ENCODE measurements at places on chromosomes 5 and 9.
A peak's percentile ranks its signal among the peaks of the same experiment; 100 is the strongest.

GRCh38 chr5:16665601-16666000 lies 48.8 kb upstream of the RETREG1 start:
- H3K4me1 ChIP-seq = peaks cover 7% of the 10 kb centered on the region
- H3K4me3 ChIP-seq = no peak overlapping the region
- no peak overlapping the region for H3K27ac ChIP-seq
- peaks cover 14% of the 10 kb centered on the region for H3K36me3 ChIP-seq

GRCh38 chr5:172943283-172943841 lies 15.9 kb upstream of the RPL26L1 start:
- no peak overlapping the region for H3K4me3 ChIP-seq
- no peak for DNase-seq
- H3K4me1 ChIP-seq = no peaks in the 10 kb centered on the region
- H3K27ac ChIP-seq = no peak overlapping the region
- no peaks in the 10 kb centered on the region for H3K27me3 ChIP-seq

DNA sequence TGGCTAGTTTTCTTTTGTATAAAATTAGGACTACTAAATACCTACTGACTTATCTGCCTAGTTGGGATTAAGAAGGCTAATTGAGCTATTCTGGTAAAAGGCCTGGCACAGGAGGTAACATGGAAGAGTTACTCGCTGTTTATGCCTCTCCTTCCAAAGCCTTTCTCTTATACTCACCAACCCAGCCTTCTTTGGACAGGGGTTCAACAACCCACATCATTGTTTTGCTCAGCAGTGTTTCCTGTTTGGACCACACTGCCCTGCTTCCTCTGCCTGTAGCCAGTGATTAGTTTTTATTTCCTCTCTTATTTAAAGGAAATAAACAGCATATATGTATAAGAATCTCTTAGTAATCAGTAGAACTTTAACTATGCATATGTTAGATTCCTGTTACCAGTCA lies 85.1 kb upstream of the TLX3 start:
- no peaks in the 10 kb centered on the region for H3K4me1 ChIP-seq
- H3K4me3 ChIP-seq = no peak overlapping the region
- no peak for DNase-seq

- no peaks in the 10 kb centered on the region for H3K4me1 ChIP-seq
- no peak overlapping the region for H3K27ac ChIP-seq
- H3K36me3 ChIP-seq = no peaks in the 10 kb centered on the region
- no peak for DNase-seq
- no peaks in the 10 kb centered on the region for H3K27me3 ChIP-seq
- H3K4me3 ChIP-seq = no peak overlapping the region
These were observed 111.1 kb upstream of the KLF9 start for GRCh38 chr9:70525519-70525918.

GRCh38 chr5:76601470-76601869 lies 21.7 kb downstream of the F2RL2 start:
- no peaks in the 10 kb centered on the region for H3K36me3 ChIP-seq
- H3K27me3 ChIP-seq = no peaks in the 10 kb centered on the region
- no peak for DNase-seq
- H3K4me3 ChIP-seq = no peak overlapping the region

DNA sequence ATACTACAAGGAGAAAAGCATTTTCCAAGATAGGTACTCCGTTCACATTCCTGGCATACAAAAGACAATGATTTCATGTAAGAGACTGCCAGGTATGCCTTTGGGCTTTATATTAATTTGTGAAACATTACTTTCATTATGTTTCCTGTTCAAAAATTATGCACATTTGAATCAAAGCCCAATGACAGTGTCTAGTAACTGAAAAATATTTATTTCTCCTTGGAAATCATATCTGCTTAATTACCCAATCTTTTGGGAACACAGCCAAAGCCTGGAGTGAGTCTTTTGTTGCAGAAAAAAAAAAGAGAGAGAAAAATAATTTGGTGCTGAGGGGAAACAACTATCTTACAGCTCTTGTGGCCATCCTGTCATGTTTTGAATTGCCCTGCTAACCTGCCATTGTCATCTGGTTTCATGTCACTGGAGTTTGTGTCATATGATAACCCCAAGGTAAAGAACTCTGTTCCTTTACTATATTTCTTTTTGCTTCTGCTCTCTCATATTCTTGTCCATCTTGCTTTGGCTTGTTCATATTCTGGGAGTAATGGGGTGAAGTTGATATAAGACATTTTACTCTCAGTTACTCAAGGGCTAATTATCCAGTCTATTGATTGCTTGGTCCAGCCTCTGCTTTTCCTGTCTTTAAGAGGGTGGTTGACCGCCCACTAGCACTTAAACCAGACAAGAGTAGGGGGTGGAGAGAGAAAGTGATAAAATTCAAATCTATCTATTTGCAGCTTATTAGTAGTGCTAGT lies 238.3 kb upstream of the NUDT12 start:
- no peak overlapping the region for H3K27ac ChIP-seq
- H3K36me3 ChIP-seq = no peaks in the 10 kb centered on the region
- no peak overlapping the region for H3K4me3 ChIP-seq
- H3K4me1 ChIP-seq = no peaks in the 10 kb centered on the region
- no peaks in the 10 kb centered on the region for H3K27me3 ChIP-seq
- no peak for DNase-seq

GRCh38 chr9:111400564-111400898 lies 70.5 kb upstream of the OR2K2 start:
- DNase-seq = no peak
- peaks cover 24% of the 10 kb centered on the region for H3K36me3 ChIP-seq
- no peaks in the 10 kb centered on the region for H3K27me3 ChIP-seq
- no peak overlapping the region for H3K27ac ChIP-seq

DNA sequence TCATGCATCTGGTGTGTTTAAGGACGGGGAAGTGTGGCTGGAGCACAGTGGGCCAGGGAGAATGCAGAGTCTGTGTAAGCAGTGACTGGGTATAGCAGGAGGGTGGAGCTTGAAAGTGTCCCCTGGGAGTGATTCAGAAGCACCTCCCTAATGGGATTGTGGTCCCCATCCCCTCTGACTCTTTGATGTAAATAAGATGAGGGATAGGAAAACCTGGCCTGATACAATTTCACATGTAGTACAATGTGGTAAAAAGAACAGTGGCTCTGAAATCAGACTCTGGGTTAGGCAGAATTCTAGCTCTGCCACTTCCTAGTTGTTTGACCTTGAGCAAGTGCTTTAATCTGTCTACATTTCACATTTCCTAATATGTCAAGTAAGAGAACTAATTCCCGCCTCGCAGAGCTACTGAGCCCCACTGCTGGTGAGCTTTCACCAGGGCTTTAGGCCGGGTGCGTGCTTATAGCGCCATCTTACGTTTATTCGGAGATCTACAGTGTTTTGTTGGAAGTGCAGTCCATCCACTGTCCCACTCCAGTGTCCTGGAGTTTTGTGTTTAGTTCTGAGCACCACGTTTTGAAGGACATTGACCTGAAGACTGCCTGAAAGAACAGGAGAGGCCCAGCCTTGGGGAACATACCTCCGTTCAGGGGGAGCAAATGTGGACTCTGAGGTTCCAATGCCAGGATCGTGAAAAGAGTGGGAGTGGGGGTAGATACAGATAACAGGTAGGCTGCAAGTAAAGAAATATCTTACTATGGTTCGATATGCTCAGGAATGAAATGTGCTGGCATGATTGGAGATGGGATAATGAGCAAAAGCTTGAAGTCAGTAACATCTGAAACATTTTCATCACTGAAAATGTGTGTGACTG lies 51.2 kb upstream of the TESK1 start:
- H3K27ac ChIP-seq = peak overlapping the region; percentile 90
- H3K4me1 ChIP-seq = peaks cover 63% of the 10 kb centered on the region
- H3K4me3 ChIP-seq = no peak overlapping the region
- peaks cover 9% of the 10 kb centered on the region for H3K36me3 ChIP-seq
- H3K27me3 ChIP-seq = no peaks in the 10 kb centered on the region

DNA sequence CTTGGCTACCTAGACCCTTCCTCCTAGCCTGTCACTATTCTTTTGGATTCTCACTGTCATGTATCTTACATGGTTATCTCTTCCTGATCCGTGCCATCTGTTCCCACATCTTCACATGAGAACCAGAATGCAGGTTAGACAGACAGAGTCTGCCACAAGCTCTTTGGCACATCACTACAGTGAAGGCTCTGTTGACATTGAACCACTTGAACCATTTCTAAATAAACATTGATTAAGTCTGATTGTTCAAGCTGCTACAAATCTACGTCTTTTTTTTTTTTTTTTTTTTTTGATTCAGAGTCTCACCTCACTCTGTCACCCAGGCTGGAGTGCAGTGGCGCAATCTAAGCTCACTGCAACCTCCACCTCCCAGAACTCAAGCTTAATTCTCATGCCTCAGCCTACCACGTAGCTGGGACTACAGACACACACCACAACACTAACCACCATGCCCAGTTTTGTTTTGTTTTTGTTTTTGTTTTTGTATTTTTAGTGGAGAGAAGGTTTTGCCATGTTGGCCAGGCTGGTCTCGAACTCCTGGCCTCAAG lies 85.1 kb upstream of the LRRTM2 start:
- DNase-seq = no peak
- no peaks in the 10 kb centered on the region for H3K27me3 ChIP-seq
- H3K4me3 ChIP-seq = no peak overlapping the region
- H3K27ac ChIP-seq = no peak overlapping the region
- H3K4me1 ChIP-seq = peaks cover 9% of the 10 kb centered on the region
- H3K36me3 ChIP-seq = no peaks in the 10 kb centered on the region

GRCh38 chr9:127993721-127994120 lies 12.9 kb upstream of the EEIG1 start:
- peaks cover 8% of the 10 kb centered on the region for H3K4me1 ChIP-seq
- H3K27ac ChIP-seq = no peak overlapping the region
- H3K27me3 ChIP-seq = no peaks in the 10 kb centered on the region
- H3K36me3 ChIP-seq = no peaks in the 10 kb centered on the region

- H3K4me3 ChIP-seq = no peak overlapping the region
- DNase-seq = no peak
These were observed 101.5 kb downstream of the DEPDC1B start for GRCh38 chr5:60598424-60598823.

GRCh38 chr5:59532979-59533729 lies 360.4 kb downstream of the PDE4D start:
- H3K27ac ChIP-seq = peak overlapping the region; percentile 3
- no peak for DNase-seq
- no peaks in the 10 kb centered on the region for H3K27me3 ChIP-seq
- no peak overlapping the region for H3K4me3 ChIP-seq
- H3K4me1 ChIP-seq = peaks cover 15% of the 10 kb centered on the region

DNA sequence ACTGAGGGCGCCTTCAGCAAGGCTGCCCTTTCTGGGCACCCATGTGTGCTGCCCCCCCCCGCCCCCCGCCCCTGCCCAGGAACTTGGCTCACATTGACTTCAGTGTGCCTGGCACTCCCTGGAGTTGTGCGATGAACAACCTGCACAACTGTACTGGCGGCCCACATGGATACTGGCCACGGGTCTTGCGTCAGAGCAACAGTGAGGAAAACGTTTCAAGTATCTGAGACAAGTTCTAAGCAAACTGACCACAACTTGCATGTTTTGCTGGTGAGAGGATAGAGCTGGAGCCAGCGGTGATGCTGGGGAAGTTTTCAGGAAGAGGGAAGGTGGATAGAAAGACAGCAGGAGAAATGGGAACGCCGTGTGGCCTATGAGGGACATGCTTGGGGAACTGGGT lies 45.4 kb downstream of the HABP4 start:
- no peak overlapping the region for H3K27ac ChIP-seq
- no peak overlapping the region for H3K4me3 ChIP-seq
- H3K4me1 ChIP-seq = no peaks in the 10 kb centered on the region
- DNase-seq = peak; percentile 48
- no peaks in the 10 kb centered on the region for H3K27me3 ChIP-seq

DNA sequence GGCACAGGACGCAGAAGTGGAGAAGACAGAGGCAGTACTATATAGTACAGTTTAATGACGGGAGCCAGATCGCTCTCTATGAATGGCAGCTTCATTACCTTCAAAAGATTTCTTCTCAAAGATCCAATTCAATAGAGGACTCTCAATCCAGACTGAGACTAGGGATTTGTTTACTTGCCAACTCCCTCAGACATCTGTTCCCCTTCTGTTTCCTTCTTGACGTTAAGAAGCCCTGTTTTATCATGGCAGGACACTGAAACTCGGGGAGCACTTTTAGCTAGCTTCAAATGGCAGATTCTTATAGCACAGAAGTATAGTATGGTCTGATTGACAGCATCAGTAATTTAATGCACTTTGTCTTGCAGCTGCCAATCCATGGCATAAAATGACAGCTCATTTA lies 747.3 kb upstream of the C9orf72 start:
- no peak overlapping the region for H3K4me3 ChIP-seq
- no peaks in the 10 kb centered on the region for H3K27me3 ChIP-seq
- DNase-seq = no peak
- no peaks in the 10 kb centered on the region for H3K4me1 ChIP-seq
- no peaks in the 10 kb centered on the region for H3K36me3 ChIP-seq

DNA sequence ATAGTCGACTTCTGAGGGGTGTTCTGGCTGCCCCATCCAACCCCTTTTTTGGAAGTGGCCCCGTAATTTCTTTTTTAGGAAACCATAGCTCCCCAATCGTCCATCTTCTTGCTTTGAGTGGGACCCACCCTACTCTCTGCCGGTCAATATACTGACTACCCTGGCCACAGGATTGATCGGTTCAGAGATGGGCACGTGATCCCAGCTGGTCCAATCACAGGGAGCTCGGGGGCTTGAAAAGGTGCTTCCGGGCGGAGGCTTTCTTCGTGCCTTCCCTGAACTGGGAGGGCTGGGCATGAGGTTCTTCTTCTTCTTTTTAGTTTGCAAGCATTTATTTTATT lies 78.7 kb upstream of the SH3PXD2B start:
- H3K4me1 ChIP-seq = peaks cover 6% of the 10 kb centered on the region
- DNase-seq = no peak

DNA sequence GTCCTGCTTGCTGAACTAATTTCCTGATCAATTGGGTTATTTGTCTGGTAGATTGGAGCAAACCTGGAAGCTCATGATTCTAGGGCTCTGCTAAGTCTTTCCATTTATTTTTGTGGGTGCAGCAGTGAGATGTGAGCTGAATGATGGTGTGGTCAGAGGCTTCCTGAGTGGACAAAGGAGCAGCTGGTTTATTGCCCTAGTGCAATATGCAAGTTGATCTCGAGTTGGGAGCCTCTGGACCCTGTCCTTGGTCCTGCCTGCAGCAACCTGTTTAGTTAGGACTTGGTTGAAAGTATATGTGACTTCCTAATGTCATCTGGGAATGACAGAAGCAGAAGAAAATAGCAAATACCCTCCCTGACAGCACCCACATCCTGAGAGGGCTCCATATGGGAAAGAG lies 4.2 kb upstream of the UNC5A start:
- H3K27me3 ChIP-seq = peaks cover 18% of the 10 kb centered on the region
- no peak overlapping the region for H3K27ac ChIP-seq
- DNase-seq = no peak

DNA sequence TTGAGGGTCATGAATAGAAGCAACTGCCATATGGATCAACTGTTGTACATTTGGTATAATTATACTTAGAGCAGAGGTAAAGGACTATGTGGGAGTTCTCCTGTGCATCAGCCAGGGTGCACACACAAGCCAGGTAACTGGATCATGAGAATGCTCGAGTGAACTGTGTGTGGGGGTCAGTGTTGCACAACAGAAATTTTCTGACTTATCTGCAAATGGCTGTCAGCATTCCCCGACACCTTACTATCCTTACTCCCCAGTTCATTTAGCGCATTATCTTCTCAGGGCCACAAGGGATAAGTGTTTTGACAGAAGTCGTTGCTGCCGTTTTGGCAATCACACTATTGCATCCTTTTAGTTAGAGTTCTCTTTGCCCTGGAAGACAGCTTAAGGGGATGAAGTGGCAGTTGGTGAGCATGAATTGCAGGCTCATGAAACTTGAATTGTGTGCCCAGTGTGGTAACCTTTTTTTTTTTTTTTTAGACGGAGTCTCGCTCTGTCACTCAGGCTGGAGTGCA lies 1.7 kb downstream of the CANX start:
- no peak for DNase-seq
- no peaks in the 10 kb centered on the region for H3K27me3 ChIP-seq
- peaks cover 13% of the 10 kb centered on the region for H3K4me1 ChIP-seq
- no peaks in the 10 kb centered on the region for H3K36me3 ChIP-seq

Data from psoas muscle (tissue), 8 donors.